ENCODE measurements at places on chromosomes 3 and 15.

DNA sequence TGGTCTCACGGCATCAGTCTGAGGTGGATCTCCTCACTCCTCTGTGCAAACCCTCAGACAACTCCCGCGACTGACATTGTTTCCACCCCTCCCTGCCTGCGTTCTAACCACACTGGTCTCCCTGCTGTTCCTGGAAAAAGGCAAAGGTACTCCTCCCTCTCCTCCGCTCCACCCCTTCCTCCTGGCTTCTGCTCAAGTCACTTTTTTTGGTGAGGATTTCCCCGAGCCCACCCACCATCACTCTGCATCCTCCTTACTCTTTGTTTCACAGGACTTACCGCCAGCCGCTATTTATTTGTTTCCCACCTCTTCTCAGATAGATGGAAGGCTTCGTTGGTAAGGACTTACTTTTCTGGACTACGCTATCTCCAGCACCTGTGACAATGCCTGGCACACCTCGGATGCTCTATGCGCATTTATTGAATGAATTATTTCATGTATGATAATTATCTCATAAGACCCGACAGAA is 25.6 kb downstream of the PRR23E start:
- DNase-seq = no peak

DNA sequence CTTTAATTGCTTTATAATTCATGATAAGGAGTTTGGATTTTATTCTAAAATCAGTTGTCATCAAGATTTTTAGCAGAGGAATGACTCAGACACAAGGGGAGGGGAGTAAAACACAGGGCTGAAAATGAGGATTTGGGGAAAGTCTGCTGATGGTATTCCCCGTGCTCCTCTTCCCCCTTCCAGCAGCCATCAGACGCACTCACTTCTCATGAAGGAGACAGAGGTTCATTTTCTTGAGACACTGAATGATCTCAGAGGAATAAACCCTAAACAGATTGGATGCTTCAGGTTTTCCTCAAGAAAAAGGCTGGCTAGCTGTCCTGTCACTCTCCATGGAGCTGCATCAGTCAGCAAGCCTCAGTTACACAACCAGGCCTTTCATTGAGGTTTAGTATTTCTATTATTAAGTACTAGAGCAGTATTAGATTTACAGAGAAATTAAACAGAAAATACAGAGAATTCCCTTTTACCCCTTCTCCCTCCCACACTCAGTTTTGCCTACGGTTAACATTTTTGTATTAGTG is 166.4 kb downstream of the C3orf70 start:
- no peak for DNase-seq

DNA sequence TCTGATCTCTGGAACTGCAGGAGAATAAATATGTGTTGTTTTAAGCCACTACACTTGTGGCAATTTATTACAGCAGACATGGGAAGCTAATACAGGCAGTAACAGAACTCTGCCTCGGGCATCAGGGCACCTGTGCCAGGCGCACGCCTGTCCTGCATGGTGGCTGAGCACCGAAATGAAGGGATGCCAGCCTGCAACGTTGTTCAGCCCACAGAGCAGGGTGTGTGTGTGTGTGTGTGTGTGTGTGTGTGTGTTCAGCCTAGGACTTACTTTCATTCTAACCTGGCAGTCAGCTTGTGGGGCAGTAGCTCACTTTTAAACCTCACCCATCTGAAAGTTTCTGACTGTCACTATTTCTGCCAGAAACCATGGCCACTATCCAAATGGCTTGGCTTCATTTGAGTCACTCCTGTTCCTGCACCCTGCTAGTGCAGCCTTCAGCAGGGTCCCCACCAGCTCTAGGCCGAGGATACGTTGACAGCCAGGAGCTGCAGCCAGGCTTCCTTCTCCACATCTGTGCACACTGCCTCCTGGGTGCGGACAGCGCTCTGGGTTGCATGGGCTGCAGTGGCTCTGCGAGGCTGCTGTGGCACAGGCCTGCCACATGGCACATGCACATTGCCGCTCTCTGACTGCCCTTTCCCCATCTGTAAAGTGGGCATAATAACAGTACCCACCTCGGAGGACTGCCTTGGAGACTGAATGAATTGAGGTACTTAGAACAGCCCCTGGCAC is 4.5 kb downstream of the UROC1 start:
- DNase-seq = no peak

GRCh38 chr3:146380046-146380445 is 89.3 kb downstream of the PLSCR2 start:
- DNase-seq = no peak

GRCh38 chr3:85706130-85706529 is 747.3 kb downstream of the CADM2 start:
- no peak for DNase-seq
